DMS 273 treated with DMSO at 0.1 percent for 48 hours (cell line): ENCODE measurements at places on chromosomes 11 and 22.

GRCh38 chr22:37740455-37741311 is 43.8 kb downstream of the TRIOBP start:
- no peak for DNase-seq

- no peak for DNase-seq
Observed at GRCh38 chr11:69913591-69914285, 94.5 kb upstream of the FGF3 start.

DNA sequence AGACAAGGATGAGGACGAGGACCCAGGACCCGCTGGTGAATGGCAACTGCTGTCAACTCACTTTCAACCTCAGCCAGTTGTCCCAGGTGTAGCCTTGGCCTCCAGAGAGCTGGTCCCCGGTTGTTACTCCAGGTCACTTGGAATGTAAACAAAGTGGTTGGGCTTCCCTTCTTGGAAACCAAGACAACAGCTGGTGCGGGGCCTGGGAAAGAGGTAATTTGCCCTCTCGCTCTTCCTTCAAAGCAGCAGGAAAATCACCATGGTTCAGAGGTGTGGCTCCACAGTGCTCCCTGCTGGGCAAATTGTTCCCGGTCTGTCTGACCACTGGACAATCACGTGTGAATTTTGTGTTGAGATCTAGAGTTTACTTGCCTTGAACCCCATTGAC is 15.0 kb downstream of the SLC1A2 start:
- DNase-seq, result no peak

GRCh38 chr11:63767565-63768236 is 874 bp downstream of the ZFTA start:
- DNase-seq, result peak; percentile 13

- DNase-seq, result no peak
Observed at GRCh38 chr11:120091121-120091520, 46.8 kb downstream of the TRIM29 start.

- DNase-seq, result no peak
Observed at GRCh38 chr11:33237039-33237597, 20.1 kb upstream of the HIPK3 start.

DNA sequence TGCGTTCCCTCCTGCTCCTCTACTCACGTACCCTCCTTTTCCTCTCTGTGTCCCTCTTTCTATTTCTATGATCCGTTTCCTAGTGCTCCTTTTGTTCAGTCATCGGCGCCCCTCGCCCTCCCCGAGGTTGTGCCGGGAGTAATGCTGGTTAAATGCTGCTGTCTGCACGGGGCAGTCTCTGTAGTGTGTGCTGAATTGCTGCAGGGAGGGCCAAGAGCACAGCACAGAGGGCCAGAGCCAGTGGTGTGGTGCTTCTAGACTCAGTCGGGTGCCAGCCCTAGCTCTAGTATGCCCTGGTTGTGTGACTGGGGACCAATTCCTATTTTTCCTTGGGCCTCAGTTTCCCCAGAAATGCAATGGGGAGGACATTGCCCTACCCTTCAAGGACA is 98.3 kb downstream of the PKNOX2 start:
- no peak for DNase-seq

- no peak for DNase-seq
Observed at GRCh38 chr11:113339929-113340589, 25.7 kb downstream of the TTC12 start.

DNA sequence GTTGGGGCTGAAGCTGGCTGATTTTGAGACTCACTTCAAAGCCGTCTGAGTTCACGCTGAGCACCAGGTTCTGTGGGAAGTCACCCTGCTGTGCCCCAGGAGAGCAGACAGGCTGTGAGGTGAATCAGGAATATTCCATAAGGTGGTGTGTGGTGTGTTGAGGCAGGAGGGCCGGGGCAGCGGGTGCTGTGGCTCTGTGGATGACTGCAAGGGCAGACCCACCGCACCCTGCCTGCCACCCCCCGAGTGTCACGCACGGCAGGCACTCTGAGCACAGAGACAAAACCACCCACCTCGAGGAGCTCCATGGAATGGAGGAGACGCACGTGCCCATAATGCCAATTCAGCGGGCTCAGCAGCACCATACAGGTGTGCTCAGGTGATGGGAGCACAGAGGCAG is 147.8 kb downstream of the PKNOX2 start:
- DNase-seq, result no peak

- DNase-seq, result no peak
Observed at GRCh38 chr11:32531528-32531927, 52.1 kb upstream of the EIF3M start.

DNA sequence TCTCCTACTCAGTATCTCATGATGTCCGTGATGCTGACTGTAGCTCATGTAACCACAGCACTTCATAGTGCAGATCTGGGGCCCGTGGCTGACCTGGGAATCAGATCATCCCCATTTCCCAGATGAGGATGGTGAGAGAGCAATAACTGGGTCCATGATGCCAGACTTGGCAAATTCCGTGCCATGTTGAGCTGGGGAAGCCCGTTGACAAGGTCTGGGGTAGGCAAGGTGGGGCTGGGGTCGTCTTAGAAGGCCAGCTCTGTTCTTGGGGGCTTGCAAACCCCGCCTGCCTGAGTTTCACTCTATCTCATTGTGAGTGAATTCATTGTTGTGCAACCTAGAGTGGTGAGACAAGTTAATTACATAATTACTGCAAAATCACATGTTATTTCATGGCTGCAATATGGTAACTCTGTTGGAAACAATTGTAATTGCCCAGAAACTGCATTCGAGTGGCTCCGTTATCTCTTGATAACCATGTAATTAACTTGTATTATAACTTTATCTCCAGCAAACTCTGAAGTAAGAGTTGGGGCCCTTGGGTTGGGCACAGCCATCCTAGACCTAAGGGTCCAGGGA is 41.7 kb downstream of the LMO1 start:
- no peak for DNase-seq

DNA sequence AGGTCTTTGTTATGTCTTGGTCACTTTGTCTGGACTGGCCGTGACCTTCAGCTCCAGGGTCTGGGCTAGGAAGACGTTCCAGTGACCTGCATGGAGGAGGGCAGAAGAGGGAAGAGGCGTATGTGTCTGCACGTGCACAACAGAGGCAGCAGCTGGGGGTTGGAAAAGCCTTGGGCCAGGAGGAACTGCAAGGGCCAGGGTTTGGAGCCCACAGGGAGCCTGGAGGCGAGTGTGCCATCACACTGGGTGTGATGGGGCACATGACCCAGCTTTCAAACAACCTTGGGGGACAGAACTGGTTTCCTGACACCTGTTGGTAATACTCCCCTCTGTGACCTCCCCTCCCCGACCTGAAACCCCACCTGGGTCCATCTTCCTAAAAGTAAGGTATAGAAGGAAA is 34.7 kb downstream of the CHRDL2 start:
- DNase-seq, result no peak

DNA sequence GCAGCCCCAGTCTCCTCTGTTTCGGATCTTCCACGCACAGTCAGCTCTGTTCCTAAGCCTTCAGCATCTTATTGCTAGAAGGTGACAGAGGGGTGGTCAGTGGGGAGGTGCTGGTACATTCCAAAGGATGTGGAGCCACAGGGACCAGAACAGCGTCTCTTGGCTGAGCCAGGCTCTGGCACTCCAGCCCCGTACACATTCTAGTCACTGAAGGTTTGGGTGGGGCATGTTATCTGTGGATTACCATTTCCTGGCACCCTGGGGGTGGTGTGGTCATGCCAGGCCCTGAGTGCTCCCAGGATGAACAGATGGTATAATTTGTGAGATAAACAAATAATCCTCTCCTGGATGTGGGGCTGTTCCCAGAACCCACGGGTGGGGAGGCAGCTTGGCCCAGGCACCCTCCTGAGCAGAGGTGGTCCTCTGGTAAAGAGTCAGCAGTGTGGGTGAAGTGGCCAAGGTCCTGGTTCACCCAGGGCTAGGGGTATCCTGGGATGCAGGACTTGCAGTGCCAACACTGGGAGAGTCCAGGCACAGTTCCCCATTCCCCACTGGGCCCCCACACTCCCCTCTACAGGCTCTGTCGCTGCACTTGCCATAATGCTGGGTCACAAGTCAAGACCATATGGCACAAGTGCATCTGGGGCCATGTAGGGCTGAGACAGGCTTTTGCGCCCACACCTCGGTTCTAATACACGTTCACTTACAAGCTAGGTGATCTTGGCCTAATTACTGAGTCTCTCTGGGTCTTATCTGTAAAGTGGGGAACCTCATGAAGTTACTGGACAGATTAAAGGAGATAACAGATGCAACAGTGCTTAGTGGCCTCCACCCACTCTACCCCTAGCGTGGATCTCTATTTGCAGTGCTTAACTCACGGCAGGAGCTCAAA is 33.0 kb downstream of the DKK3 start:
- peak; percentile 78 for DNase-seq

DNA sequence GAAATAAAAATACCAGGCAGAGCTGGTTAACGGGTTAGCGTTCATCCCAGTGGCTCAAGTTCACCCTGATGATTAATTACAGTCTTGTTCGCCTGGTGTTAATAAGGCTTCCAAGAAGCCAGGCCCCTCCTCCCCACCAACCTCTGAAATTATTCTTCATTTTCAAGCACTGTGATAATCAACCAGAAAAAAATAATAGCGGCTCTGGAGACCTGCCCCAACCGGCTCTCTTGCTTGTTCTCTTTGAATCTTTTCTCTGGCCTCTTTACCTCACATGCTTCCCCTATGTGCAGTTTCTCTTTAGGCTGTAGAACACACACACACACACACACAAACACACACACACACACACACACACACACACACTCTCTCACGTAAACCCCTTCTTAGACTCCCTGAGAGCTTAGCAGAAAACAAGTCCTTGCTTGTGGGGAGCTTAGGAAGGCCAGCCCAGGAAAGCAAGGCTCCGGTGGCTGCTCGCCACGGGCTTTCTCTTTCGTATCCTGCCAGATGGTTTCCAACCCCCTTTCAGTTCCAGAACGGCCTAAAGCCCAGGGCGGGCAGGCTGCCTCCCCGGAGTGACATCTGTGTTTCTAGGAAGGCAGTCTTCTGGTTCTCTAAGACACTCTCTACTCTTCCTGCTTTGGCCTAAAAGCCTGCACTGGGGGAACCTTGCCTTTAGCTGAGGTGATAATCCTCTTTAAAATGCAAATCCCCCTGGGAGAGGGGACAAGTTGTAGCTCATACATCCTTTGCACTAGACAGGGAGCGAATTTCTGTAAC is 106.4 kb upstream of the SESN3 start:
- peak; percentile 87 for DNase-seq

DNA sequence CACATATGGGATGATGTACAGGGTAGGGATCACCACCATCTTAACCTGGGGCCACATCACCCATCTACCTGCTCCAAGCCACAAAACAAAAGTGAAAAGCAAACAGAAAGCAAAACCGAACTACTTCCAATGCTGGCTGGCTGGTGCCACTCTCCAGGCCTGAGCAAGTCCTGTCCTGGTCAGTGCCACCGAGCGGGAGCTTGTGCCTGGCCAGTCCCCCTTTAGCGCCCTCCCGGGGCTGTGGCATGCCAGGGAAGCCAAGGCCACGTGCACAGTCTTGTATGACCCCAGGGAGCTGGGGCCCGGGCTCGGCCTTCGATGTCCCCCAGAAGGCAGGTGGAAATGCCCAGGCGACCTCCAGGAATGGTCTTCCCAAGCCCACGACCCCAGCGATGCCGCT is 17.9 kb upstream of the NAP1L4 start:
- DNase-seq, result no peak

- no peak for DNase-seq
Observed at GRCh38 chr11:10324474-10324873, 19.6 kb downstream of the ADM start.

DNA sequence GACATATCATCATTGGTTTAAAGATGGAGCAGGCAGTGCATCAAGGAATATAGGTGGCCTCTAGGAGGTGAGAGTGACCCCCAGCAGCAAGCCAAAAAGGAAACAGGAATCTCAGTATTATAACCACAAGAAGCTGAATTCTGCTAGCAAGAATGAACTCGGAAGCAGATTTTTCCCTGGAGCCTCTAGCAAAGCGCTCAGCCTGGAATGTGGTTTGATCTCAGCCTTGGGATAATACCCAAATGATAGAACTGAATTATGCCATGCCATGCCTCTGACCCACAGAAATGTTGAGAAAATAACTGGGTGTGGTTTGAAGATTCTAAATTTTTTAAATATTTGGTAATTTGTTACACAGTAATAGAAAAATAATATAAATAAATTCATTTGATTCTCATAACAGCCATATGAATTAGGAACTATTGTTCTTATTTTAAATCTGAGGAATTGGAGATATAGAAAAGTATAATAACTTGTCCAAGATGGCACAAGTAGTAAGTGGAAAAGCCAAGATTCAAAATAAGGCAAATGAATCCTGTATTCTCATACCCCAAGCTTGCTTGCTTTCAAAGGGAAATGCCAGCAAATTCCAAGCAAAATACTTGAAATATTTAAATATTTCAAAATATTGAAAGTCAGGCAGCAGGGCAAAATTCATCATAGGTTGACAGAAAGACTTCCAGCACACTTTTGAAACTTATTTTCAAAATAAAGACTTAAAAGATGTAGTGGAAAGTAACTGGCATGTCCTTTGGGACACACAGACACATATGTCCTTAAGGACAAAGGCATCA is 567.4 kb downstream of the KCNA4 start:
- no peak for DNase-seq

DNA sequence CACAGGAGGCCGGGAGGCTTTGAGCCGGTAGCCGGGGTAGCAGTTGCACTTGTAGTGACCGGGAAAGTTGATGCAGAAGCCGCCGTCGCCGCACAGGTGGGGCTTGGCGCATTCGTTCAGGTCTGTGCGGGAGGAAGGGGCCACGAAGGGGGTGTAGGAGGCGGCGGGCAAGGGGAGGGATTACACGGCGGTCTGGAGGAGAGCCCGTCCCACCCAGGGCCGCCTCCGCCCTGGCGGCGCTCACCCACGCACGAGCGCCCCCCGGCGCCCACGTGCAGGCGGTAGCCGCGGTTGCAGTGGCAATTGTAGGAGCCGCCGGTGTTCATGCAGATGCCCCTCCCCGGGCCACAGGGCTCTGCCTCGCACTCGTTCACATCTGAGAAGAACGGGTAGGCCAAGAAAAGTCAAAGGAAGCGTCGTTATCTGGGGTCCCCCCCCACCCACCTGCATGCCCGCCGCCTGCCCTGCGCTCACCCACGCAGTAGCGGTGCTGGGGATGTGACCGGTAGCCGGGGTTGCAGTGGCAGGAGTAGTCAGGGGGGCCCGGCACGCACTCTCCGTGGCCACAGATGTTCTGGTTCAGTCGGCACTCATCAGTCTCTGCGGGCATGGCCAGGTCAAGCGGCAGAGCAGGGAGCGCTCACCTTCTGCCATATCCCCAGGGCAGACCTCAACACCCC is 10.6 kb downstream of the LTBP3 start:
- no peak for DNase-seq

DNA sequence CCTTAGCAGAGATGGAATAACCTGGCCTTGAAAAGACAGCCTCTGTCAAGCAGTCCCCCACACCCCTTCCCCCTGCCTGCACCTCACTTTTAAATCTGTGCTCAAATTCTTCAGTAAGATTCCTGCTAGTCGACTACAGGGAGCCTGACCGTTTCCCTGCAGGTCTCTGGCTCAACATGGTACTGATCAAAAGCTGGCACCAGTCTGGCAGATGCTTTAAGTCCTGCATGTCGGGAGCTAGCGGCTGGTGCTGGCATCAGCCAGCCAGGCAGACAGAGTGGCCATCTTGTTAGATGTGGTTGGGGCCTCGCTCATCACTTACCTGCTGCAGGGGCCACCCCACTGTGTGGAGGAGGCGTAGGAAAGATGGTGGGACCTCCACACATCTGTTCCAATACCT is 204.4 kb upstream of the SORL1-AS1 start:
- DNase-seq, result no peak

GRCh38 chr11:75547617-75548058 is 14.4 kb upstream of the SERPINH1 start:
- no peak for DNase-seq

- peak; percentile 26 for DNase-seq
Observed at GRCh38 chr11:111513240-111513605, 1.0 kb upstream of the BTG4 start.
